ENCODE measurements at places on chromosomes 3 and 15. TPM values are rescaled to one million over a fixed set of nuclear protein-coding genes. Genes with fewer than 3 reads are reported as not detected.

GRCh38 chr3:194322678-194323211 lies 28.4 kb downstream of the CPN2 start:
- DNase-seq, result no peak

DNA sequence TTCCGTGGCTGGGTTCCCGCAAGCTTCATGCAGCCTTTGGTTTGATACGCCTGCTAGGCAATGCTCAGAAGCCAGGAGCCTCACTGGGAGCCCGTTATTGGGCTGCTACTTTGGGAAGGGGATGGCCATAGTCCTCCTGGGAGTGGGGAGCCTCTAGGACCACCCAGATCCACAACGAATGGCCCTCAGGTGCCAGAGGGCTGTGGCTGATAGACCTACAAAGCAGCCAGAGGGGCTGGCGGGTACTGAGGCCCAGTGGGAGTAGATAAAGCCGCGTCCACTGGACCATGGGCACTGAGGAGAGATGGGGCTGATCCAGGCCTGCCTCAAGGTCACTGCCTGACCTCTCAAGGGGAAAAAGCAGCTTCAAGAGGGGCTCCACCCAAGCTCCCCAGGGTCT lies 714 bp downstream of the GNAT1 start:
- no peak for DNase-seq

- no peak for DNase-seq
Observed at GRCh38 chr3:165642761-165643420, 194.3 kb downstream of the BCHE start.

GRCh38 chr3:43619588-43619987 lies 2.2 kb downstream of the ANO10 start:
- DNase-seq, result no peak

- no peak for DNase-seq
Observed at GRCh38 chr3:187737006-187737367, 8.3 kb downstream of the BCL6 start.

GRCh38 chr3:87706176-87706575 lies 352.6 kb downstream of the CGGBP1 start:
- no peak for DNase-seq

GRCh38 chr3:162400697-162401096 lies 904.1 kb downstream of the OTOL1 start:
- DNase-seq, result no peak

DNA sequence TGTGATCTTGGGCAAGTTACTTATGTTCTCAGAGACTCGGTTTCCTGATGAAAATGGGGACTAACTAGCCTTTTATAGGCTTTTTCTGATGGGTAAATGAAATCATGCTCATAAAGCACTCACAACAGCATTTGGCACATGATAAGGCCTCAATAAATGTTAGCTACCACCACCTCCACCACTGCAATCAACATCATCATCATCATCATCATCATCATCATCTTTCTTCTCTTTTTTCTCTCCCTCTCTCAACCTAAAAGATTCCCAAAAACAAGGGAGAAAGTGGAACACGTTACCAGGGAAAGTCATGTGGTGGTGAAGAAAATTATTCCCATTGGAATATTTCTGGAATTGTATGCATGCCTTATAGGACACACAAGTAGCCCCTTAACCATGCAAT lies 33.6 kb upstream of the FEZF2 start:
- DNase-seq, result no peak

DNA sequence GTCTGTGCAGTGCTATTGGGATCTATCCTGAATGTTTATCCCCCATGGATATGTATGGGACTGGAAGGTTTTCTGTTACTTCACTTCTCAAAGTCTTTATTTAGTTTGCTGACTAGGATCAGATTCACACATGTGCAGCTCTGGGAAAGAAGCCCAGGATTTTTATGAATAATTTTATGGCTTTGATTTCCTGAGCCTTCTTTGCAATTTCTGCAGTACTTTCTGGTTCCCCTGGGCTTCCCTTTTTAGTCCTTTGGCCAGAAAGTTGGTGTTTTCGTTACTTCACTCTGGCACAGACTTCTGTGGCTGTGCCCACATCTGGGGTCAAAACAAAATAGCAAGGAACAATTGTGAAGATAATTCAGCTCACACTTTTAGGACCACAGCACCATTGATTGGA lies 721.0 kb downstream of the OTOL1 start:
- DNase-seq, result no peak

DNA sequence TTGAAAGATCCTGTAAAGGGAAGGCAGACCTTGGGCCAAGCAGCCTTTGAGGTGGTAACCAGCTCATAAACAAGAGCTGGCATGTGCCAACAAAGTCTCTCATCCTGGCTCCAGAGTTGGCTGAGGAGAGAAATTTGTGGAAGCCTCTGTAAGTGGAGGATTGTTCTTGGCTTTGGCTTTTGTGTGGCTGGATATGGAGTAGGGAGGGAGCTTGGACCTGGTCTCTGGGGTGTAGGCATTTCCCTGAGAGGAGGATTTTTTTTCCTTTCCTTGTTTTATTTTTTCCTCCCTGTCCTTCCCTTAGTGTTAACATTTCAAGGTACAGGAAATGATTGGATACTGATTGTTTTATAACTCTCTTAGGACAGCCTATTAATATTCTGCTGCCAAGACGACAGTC lies 60.8 kb downstream of the ZNF609 start:
- DNase-seq, result no peak

DNA sequence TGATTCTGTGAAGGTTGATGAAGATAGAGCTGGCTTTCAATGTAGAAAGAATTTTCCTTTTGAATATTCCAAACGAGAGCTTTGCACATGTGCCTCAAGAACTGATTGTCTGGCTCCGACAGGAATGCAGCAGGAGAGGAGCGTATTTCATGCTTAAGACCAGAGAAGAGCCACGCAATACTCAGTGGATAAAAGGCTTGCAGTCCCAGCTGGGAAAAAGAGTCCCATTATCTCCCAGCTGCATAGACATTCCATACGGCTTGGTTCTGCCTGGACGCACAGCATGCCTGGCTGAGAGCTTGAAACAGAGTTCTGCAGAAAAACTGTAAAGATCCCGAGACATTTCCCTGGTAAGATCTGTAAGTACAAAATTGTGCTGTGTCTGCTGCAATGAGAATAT lies at the start of gene CNTN6:
CNTN6 (plus strand) TSS at position 254 of the 400 bp plus-strand sequence. CDS start 54,985 bp downstream, outside the sequence.
- no peak for DNase-seq

GRCh38 chr3:29176501-29176900 lies 104.4 kb upstream of the RBMS3 start:
- peak; percentile 5 for DNase-seq

DNA sequence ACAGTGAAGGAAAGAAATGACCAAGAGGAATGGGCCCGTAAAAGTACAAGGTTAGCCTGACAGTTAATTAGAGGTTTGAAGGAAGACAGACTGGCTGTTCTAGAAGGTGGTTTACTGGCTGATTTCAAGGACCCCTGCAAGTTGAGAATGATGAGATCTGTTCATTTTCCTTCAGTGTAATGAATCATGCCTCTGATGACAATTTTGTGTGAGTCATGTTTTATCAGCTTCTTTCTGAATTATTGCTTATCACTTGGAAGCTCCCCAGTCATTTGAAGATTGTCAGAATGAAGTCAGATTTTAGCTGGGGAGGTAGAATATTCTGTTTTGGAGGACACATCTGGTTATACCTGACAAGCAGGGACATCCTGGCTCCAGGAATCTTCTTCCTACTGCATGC lies 50.6 kb downstream of the DRD3 start:
- DNase-seq, result no peak

- peak; percentile 83 for DNase-seq
Observed at GRCh38 chr3:69013253-69014021, at the start of gene EOGT. EOGT (minus strand) TSS chr3:69013684; CDS start chr3:69009846, 3,838 bp downstream.

- DNase-seq, result no peak
Observed at GRCh38 chr15:49852756-49853155, 231.9 kb downstream of the DTWD1 start.

GRCh38 chr3:29850641-29851040 lies 569.8 kb downstream of the RBMS3 start:
- no peak for DNase-seq

GRCh38 chr15:56534728-56535127 lies 69.8 kb upstream of the MNS1 start:
- no peak for DNase-seq

The RFT1 gene
- 6.1 TPM for total RNA-seq

The CLEC3B gene
- 24.1 TPM for total RNA-seq

The TERC gene
- total RNA-seq, result 61.1 TPM

The NEK10 gene
- total RNA-seq, result 28.1 TPM

The ERC2 gene
- total RNA-seq, result 77.9 TPM

The AGBL1 gene
- 1.2 TPM for total RNA-seq

The FBXW12 gene
- 1.6 TPM for total RNA-seq

The GREM1 gene
- total RNA-seq, result 2.4 TPM

The SNX4 gene
- 106 TPM for total RNA-seq

The TRAK1 gene
- total RNA-seq, result 28.1 TPM

The ZNF80 gene
- not detected for total RNA-seq

The COL8A1 gene
- total RNA-seq, result 1.6 TPM

The UPK1B gene
- not detected for total RNA-seq

The MCTP2 gene
- 1.2 TPM for total RNA-seq

The THSD4 gene
- total RNA-seq, result 1.6 TPM

The C3orf85 gene
- total RNA-seq, result not detected

Data from frontal cortex (tissue), 4 donors.